Amniotic stem cell (primary cell): ENCODE measurements at places on chromosomes 5 and 9.

DNA sequence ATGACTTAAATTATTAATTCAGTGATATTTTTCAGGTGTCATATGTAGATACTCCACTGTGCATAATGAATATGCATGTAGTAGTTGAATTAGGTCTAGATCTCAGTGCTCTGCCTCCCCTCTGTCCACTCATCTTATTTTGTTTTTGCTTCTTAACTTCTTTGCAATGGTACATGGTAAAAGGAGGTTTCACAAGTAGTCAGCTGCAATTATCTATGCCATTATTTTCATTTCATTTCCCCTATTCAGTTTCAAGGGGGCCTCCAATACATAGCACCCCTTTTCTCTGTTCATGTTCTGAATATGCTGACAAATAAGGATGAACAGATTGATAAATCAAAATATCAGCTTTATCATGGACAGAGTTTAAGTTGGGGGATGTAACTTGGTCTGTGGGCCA lies 511.6 kb upstream of the ZNF608 start:
- DNase-seq: no peak

- no peak for DNase-seq
Measured at GRCh38 chr5:164649266-164649665, 1143.8 kb downstream of the MAT2B start.

- no peak for DNase-seq
Measured at GRCh38 chr5:179599973-179600372, 23.5 kb downstream of the HNRNPH1 start.

DNA sequence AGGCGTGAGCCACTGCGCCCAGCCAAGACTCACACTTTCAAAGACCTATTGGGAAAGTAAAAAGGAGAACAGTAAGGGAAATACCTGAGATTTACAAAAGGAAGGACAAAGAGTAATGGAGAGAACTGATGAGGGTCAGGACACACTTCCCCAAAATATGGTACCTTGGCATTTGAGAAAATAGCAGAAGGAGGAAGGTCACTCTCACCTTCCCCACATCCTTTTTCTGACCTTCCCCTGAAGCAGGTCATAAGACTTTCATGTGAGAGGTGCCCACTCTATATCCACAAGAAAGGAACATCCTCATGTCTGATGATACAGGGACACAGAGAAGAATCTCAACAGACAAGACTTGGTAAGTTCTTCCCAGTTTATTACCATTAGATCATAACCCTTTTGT lies 272.8 kb downstream of the FBXL17 start:
- no peak for DNase-seq

DNA sequence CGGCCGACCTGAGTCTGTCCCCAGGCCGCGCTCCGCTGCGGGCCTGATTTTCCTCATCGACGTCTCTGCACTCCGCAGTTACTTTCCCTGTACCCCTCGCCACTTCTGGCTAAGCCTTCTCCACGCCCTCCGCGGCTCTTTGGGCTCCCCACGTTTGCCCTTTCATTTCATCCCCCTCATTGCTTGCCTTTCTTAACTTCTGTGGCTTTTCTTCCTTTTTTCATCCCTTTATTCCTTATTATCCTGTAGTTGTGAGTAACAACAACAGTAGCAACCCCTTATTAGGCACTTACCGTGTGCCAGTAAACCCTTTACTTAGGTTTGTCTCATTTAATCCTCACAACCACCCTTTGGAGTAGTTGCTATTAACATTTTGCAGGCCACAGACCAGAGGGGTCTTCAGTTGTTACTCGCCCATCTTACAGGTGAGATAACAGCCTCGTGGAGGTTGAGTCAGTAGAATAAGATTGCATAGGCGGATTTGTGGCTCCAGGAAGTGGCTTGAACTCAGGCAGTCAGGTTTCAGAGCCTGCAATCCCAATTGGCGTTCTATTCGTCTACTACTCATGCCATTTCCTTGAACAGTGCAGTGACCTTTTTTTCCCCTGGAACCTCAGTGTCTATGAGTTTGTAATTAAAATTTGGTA lies 724 bp downstream of the TCERG1 start:
- no peak for DNase-seq

DNA sequence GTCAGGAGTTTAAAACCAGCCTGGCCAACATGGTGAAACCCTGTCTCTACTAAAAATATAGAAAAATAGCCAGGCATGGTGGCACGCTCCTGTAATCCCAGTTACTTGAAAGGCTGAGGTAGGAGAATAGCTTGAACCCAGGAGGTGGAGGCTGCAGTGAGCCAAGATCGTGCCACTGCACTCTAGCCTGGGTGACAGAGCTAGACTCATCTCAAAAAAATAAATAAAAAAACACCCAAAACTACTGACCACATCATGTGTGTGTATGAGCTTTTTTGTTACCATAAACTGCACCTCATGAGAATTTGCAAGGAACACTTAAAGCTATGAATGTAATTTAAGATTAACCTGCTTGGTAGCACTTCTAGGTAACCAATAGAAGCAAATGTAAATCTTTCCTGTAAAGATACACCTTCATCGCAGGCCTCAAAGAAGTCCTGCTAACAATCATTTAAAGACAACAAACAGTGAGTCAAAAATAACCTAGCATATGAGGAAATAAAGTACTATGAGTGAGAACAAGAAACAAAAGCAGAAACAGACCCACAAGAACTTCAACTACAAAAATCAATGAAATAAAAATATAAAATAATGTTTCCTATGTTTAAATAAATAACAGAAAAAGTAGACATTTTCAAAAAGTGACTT lies 13.0 kb downstream of the SLC38A9 start:
- no peak for DNase-seq

DNA sequence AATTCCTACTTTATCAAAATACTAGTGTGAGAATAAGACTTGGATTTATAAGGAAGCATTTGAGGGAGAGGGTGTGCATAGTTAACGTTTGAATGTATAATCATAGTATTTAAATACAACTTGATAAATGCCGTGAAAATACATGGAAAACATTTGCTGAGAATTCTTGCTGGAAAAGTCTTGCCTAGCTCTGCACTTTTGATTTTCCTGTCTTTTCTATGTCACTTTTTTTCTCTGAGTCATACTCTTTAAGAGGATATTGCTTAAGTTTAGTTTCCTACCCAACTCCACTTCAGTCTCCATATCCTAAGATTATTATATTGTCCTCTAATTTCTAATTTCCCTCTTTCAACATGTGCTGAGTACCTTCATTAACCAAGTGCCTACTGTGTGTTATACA lies 616.6 kb upstream of the SEMA6A start:
- no peak for DNase-seq
